ENCODE measurements at places on chromosomes 5 and 9. TPM values are rescaled to one million over a fixed set of nuclear protein-coding genes. Genes with fewer than 3 reads are reported as not detected.

DNA sequence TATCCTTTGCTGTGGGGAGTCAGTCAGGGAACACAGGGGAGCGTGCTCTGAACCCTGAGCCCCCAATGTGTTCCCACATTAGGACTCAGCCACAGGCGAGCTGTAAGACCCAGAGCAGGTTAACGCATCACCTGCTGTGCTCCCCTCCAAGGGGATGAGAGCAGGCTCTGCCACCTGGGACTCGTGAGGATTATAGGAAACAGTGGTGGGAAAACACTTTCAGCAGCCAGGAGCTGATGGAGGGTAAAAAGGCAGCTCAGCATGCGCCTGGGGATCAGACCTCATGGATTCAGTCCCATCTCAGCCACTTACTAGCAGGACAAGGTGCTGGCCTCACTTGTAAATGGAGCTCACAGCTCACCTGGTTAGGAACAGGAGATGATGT lies 9.2 kb downstream of the JADE2 start:
- no peak for DNase-seq

GRCh38 chr5:88882276-88883038 lies 527 bp downstream of the MEF2C start:
- no peak for DNase-seq

DNA sequence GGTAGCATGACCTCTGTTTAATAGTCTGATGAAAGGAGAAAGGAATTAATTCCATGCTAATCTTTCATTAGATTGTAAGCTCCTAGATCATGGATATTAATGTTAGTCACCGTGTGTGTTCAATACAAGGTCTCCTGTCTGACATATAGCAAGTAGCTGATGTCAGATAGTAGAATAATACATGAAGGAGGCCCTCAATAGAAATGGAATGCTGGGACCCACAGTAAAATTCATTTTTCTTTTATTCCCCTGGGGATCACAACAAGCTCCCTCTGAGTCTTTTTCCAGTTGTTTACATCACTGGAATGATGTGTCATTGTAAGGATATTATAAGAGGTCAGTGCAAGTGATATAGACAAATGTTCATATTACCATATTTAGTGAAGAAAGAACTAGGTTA lies 240.3 kb upstream of the TRPC7 start:
- no peak for DNase-seq

DNA sequence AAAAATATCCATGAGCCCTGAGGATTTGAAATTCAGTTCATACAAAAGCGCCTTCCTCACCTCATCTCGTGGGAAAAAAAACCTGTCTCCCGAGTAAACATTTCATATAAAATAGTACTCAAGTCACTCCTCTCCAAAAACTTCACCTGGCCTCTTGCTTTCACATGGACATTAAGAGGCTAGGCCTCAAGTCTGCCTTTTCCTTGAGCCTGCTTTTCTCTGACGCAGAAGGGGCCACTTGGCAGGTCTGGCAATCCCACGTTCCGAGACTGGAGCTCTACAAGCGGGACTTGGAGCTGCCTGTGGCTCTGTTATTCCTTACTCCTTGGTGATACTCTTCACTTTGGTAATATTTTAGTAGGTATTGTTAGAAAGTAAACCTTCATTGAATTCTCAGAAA lies 26.9 kb upstream of the CKS2 start:
- no peak for DNase-seq

- no peak for DNase-seq
Observed at GRCh38 chr5:60323596-60323995, 376.4 kb downstream of the DEPDC1B start.

DNA sequence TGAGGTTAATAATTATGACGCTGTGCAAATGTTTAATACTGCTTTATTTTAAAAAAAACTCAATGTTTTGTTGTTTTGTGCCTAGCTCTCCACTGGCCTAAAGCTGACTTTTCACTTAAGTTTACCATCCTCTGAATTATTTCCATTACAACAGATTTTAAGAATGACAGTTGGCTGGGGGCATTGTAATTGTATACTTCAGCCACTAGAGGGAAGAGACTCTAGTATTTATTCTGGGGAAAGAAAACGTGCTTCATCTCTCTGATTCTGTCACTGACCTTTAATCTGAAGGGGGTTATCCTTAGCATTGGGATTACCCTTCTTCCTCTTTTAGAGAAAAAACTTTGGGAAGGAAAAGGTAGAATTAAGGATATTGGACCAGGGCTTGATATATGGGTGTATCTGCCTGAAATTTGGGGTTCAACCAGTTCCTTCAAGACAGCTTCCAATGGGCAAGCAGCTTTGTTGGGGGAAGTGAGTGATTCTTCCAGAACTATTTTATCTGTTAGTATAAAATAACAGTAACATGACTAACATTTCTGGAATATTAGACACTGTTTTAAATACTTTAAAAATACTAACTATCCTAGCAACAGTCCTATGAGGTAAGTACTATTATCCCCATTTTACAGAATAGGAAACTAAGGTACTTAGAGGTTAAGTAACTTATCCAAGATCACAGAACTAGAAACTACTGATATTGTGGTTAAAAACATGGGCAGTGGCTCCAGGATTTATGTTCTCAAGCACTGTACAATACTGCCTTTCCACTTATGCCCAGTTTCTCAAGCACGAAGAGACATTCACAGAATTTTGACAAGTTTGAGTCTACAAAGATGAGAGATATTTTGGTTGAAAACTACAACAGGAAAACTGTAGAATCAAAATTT lies 208.4 kb downstream of the CD180 start:
- no peak for DNase-seq

DNA sequence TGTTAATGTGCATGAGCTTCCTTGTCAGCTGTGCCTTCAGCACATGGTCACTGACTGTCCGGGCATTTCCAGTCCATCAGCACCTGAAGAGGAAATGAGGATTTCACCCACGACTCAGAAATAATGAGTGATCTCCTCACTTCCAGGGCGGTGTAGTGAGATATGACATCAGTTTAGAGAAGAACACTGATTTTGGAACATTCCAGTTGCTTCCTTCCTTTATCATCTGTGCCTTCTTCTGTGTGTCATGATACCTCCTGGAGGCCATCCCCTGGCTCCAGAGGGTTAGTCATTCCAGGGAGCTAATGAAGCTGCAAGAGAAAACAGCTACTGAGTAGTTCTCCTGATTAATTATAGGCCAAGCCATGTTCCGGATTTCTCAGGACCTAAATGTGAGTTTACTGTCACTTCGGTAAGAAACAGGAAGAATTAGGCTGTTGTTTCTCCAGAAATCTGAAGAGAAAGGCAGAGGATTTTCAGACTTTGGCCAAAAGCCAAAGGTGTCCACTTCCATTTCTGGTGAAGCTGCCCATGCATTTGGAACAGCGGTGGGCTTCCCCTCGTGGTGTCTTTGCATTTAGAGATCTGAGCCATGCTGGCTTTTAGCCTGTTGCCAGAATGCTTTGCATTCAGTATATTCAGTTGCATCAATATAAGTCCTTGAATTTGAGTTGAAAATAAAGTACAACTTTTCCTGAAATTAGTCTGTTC lies 161.3 kb upstream of the OTULINL start:
- DNase-seq: no peak

- DNase-seq: no peak
Observed at GRCh38 chr9:112112519-112112918, 62.6 kb downstream of the SUSD1 start.

Gene SH3RF2
- 14.8 TPM for total RNA-seq

DNA sequence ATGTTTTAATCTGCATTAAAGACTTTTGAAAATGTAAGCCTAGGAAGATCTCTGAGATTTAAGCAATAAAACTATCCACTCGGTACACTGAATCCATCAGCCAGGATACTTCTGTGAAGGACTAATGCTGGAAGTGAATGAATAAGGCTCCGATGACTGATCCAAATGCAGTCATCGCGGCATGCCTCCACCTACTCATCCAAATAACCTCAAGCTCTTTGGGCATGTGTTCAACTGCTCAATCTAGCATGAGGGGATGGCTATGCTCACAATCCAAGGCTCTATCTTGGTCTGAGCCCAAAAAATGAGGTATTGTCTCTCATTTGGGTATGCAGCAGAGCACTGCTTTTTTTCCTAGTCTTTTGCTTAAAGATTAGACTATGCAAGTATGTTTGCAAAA lies 19.2 kb downstream of the MARCHF3 start:
- DNase-seq: no peak

Gene ENTPD8
- 2.3 TPM for total RNA-seq

Gene CDKN2B
- 6.0 TPM for total RNA-seq

GRCh38 chr9:88753691-88754367 lies 218.9 kb downstream of the NXNL2 start:
- DNase-seq: no peak
